ENCODE measurements at places on chromosomes 11 and 22.
A peak's percentile ranks its signal among the peaks of the same experiment; 100 is the strongest.

GRCh38 chr11:8638300-8638699 lies 44.2 kb downstream of the TRIM66 start:
- no peak for DNase-seq

DNA sequence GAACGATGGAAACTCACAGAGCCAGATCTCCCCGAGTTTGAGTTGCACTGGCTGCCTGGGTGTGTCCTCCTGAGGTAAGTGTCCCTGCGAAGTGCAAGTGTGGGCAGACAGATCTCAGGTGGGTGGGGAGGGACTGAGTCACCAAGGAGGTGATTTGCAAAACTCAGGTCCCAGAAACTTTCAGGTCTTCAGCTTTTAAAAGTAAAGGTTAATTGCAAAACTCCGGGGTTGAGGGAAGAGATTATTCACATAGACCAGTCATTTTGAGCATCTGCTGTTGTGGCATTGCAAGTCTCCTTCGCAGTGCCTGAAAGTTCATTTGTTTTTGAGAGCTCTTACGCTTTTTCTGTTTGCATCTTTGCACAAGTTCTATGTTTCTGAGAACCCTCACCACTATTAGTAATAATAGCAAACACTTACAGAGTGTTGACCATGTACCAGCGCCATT lies 7.1 kb downstream of the CD44 start:
- DNase-seq, result peak; percentile 87

GRCh38 chr11:9722023-9722422 lies 58.1 kb downstream of the SWAP70 start:
- no peak for DNase-seq

DNA sequence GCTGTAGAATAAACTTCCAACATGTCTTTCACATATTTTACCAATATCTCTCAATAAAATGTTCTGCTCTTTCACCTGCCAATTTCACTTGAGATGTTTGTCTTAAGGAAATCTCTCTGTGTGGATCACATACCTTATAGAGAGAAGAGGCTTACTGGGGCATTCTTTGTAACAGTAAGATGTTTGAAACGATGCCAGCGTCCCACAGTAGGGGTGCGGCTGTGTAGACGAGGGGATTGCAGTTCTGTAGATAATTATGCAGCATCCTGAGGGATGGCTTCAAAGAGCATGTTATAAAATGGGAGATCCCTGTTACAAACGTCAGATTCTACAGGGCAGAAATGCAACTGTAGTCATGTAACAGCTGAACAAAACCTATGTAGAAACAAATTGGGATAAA lies 200.0 kb downstream of the TBC1D22A start:
- no peak for DNase-seq

DNA sequence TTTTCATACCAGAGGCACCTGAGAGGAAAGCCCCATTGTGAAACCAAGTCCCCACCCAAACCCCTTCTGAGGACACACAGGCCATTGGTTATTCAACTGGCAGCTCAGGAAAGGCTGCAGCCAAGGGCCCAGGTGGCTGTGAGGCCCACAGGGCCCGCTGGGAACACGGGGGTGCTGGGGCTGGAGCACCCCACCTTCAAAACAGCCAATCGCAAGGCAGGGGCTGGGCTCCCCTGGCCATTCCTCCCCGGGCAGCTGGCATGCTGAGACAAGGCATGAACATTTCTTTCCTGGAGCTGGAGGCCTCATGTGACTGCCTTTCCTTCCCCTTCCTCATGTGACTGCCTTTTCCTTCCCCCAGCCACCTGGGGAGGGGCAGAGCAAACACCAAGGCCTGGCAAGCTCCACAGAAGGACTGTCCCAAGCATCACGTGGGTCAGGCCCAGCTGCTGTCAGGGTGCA lies 76.9 kb downstream of the PIWIL3 start:
- DNase-seq, result no peak

GRCh38 chr11:128726458-128727139 lies 32.7 kb downstream of the FLI1 start:
- DNase-seq, result peak; percentile 27

- DNase-seq, result no peak
Measured at GRCh38 chr11:3894128-3894731, 38.8 kb downstream of the STIM1 start.

GRCh38 chr11:123695231-123695630 lies 40.8 kb upstream of the SCN3B start:
- DNase-seq, result no peak

DNA sequence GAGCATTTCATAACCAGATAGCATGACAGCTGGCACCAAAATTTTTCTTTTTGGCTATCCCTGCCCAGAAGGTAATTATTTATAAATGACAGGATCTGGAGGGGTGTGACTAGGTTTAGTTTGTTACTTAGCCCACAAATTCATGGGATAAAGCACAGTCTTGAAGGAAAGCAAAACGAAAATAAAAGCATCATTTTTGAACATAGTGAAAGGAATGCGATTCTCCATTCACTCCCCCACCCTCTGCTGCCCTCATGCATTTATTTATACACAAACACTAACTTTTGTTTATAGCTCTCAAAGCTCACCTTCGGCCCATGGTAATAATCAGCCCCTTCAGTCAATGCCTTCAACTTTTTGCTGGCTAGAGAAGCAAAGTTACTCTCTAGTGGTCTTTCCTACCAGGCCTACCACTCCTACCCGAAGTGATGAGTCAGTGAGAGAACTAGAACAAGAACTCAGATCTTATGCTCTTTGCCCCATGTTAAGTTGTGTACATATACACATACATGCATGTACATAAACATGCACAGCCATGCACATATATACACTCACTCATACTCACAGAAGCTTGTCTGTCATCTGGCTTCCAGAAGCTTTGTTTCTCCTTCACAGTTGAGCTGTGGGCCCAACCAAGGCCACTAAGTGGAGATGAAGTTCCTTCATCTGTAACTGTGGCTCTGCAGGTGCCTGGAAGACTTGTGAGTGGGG lies 22.6 kb downstream of the CALCA start:
- DNase-seq, result no peak

GRCh38 chr11:2995031-2995561 lies 3.0 kb upstream of the NAP1L4 start:
- DNase-seq, result no peak

DNA sequence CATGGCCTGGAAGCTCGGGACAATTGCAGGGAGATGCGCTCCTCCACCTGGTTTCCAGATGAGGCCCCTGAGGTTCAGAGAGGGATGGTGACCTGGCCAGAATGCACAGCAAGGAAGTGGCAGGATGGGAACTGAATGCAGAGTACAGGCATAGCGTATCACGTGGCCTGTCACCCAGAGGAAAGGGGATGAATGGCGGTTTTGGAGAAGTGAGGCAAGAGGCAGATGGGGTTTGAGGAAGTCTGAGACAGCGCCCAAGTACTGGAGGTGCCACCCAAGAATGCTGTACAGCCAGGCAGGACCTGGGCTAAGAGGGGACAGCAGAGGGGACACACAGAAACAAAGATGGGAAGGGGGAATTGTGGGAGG lies 4.9 kb downstream of the RAB3IL1 start:
- DNase-seq, result no peak

GRCh38 chr22:46225631-46226030 lies 24.5 kb downstream of the CDPF1 start:
- DNase-seq, result no peak

DNA sequence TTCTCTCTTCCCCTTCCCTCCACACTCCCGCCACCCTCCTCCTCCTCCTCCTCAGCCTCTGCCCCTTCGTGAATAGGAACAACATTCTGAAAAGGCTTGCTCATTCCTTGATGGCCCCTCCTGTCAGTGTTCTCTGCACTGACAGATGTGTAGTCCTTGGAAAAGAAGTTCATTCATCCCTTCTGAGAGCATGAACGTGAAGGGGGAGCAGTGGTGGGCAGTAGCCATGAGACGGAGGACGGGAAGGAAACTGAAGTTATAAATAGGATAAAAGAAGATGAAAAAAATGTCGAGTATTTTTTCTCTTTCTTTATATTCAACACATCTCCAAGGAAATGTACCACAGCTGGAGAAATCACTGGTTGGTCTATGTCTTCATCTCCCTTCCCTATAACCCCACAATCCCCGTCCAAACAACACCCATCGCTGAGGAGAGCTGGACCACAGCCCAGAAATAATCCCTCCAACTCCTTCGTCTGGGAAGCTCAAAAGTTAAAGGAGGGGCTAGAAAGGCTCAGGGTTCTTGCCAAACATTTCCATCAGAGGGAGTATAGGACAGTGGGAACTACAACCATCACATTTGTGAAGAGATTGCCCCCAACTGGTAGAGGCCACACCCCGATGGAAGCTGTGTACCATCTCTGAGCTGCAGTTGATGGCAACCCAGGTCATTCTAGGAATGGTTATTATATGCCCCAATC lies 33.5 kb downstream of the ETS1 start:
- no peak for DNase-seq

DNA sequence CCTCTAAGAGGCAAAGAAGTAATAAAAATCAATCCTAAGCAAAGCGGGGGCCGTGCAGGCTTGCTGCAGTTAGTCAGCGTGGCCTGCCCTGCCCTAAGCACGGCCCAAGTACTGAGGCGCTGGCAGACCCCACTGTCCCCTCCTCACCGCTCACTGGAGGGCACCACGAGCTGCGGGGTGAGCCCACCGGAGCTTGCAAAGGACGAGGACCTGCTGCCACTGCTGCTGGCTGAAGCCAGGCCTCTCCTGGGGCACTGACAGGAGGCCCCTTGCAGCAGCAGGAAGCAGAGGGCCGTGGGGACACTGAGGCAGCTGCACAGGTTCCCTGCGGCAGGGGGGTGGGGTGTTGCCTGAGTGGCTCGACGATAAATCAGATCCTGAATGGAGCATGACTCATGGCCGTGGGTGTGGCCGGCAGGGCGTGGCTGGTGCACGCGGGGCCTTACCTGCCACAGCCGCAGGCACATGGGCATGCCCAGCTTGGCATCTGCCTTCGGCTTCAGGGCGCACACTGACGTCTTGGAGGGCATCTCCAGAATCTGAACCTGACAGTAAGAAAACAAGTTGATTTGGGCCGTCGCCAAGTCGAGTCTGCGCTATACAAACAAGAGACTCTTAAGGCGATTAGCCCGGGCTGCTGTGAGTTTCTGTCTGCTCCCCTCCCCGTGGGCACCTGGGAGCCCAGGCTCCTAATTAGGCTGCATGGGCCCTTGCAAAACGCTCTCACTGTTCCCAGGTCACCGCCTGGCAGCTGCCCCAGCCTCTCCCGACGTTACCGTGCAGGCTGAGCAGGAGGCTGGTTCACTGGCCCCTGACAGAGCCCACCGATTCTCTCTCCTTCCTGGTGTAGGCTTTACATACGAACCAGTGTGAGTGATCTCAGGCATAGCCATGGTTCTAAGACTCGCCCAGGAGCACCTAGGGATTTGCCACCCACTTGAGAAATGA lies 45.9 kb downstream of the TBX1 start:
- no peak for DNase-seq

GRCh38 chr11:71185411-71185810 lies 67.0 kb downstream of the SHANK2 start:
- no peak for DNase-seq

DNA sequence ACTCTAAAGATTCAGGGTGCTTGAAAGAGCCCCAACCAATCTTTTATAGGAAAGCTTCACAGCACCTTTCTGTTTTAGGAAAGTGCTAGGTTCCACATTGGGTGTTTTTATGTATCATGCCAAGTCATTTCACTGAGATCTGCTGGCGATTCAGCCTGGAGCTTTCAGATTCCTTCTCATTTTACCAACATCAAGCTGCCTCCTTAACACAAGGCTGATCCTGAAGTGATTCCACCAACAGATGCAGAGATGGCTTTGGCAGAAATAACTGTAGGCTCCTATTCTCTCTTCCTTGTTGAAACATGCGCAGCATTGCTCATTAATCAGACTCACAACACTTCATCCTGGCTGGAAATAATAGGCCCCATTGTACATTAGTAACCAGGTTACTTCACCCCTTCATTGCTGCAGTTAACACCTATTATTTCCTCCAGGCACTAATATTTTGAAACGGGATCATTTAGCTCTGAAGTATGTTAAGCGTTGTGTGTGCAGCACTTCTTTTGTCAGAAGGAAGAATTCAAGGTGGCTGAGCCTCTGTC lies 89.0 kb downstream of the OPCML start:
- no peak for DNase-seq

- peak; percentile 1 for DNase-seq
Measured at GRCh38 chr11:44623731-44624491, 58.4 kb downstream of the CD82 start.

GRCh38 chr22:40484906-40485669 lies 114.7 kb downstream of the SGSM3 start:
- DNase-seq, result no peak

DNA sequence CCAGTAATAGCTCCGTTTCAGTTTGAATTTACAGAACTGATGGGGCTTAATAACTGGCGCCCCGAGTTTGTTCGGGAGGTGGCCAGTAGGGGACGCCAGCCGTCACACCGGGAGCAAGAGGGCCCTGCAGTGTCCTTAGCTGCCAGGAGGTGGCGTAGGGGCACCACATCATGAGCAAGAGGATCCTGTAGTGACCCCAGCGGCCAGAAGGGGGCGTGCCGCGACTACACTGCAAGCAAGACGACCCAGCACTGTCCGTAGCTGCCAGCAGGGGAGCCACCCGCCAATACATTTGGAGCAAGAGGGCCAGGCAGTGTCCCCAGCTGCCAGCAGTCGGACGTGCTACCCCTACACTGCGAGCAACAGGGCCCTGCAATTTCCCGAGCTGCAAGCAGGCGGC lies 663.7 kb upstream of the B3GAT1 start:
- peak; percentile 58 for DNase-seq

- DNase-seq, result no peak
Measured at GRCh38 chr11:78806214-78807004, 231.7 kb upstream of the NARS2 start.

DNA sequence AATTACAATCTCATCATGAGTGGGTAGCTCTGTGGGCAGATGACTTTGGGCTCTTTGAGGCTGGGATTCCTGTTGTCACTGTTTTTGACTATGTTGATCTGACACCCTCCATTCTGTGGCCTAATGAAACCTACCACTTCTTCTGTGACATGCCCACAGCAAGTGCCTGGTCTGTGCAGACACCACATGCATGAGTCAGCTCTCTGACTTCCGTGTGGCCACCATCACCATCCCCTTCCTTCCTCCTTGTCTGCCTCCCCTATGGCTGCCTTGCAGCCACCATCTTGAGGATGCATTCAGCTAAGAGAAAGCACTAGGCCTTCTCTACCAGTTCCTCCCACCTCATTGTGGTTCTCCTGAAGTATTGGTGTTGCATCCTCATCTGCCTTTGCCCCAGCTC lies 15.3 kb upstream of the OR10V1 start:
- no peak for DNase-seq

DNA sequence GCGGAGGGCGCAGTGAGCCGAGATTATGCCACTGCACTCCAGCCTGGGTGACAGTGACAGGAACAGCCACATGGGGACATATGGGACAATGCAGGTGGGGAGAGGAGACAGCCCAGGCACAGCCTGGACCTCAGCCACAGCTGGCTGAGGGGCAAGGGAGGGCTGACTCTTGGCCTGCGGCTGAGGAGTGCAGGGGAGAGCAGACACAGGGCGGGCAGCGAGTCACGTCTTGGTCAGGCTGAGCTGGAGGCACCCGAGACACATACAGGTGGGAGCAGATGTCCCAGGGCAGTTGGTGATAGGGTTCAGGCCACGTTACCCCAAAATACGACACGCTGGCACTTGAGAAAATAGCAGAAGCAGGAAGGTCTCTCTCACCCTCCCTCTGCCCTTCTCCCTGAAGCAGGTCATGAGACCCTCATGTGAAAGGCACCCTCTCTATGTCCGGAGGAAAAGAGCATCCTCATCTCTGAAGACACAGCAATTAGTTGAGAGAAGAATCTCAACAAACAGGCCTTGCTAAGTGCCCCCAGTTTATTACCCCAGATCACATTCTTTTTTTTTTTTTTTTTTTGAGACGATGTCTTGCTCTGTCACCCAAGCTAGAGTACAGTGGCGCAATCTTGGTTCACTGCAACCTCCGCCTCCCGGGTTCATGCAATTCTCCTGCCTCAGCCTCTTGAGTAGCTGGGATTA lies 10.5 kb downstream of the KIAA0930 start:
- DNase-seq, result no peak

Data from activated naive CD4-positive, alpha-beta T cell treated with Interleukin-2 at 50 U/mL for 16 hours (primary cell).